ENCODE measurements at places on chromosomes 2 and 18. TPM values are rescaled to one million over a fixed set of nuclear protein-coding genes. Genes with fewer than 3 reads are reported as not detected.

GPC1 gene
- total RNA-seq, result 1.2 TPM

MRO gene
- not detected for total RNA-seq

EMILIN1 gene
- total RNA-seq, result 14.2 TPM

ZNF892 gene
- 4.4 TPM for total RNA-seq

TWIST2 gene
- total RNA-seq, result not detected

CRYGD gene
- total RNA-seq, result not detected

CTAGE1 gene
- not detected for total RNA-seq

UBE2E3 gene
- 39.1 TPM for total RNA-seq

CD207 gene
- total RNA-seq, result 1.1 TPM

CCDC121 gene
- total RNA-seq, result 0.36 TPM

CHN1 gene
- 4.1 TPM for total RNA-seq

GLI2 gene
- not detected for total RNA-seq

TFCP2L1 gene
- total RNA-seq, result 0.19 TPM

UGT1A10 gene
- not detected for total RNA-seq

POTEI gene
- not detected for total RNA-seq

ARHGEF33 gene
- total RNA-seq, result 0.28 TPM

DNER gene
- total RNA-seq, result 0.14 TPM

SCYGR4 gene
- not detected for total RNA-seq

MSH2 gene
- total RNA-seq, result 43.5 TPM

PRKD3 gene
- 41.4 TPM for total RNA-seq

ANKRD30B gene
- not detected for total RNA-seq

SERPINB3 gene
- not detected for total RNA-seq

WDPCP gene
- 15.7 TPM for total RNA-seq

SLC16A14 gene
- not detected for total RNA-seq

BCL2 gene
- total RNA-seq, result 61.7 TPM

MSTN gene
- not detected for total RNA-seq

CHRNG gene
- not detected for total RNA-seq

IL36B gene
- total RNA-seq, result not detected

MC5R gene
- not detected for total RNA-seq

POLE4 gene
- 32.8 TPM for total RNA-seq

PRKAG3 gene
- not detected for total RNA-seq

HAAO gene
- total RNA-seq, result not detected

MARCO gene
- total RNA-seq, result not detected

TRIM54 gene
- 0.33 TPM for total RNA-seq

KLHL29 gene
- 0.11 TPM for total RNA-seq

GPAT2 gene
- 10.9 TPM for total RNA-seq

SLC9A2 gene
- not detected for total RNA-seq

CNDP1 gene
- total RNA-seq, result 0.57 TPM

GALNT1 gene
- total RNA-seq, result 72.7 TPM

MAL gene
- total RNA-seq, result 2.2 TPM

ARID5A gene
- total RNA-seq, result 81.4 TPM

CPS1 gene
- 1.8 TPM for total RNA-seq

MROH2A gene
- total RNA-seq, result not detected

ADGRF3 gene
- 7.4 TPM for total RNA-seq

FSHR gene
- total RNA-seq, result not detected

MRPS5 gene
- 76.0 TPM for total RNA-seq

CYP27C1 gene
- not detected for total RNA-seq

TMEFF2 gene
- not detected for total RNA-seq

DOK6 gene
- total RNA-seq, result not detected

LYG1 gene
- total RNA-seq, result 1.8 TPM

GBX2 gene
- total RNA-seq, result not detected

WDR54 gene
- total RNA-seq, result 44.9 TPM

HNMT gene
- total RNA-seq, result not detected

UGT1A3 gene
- not detected for total RNA-seq

NTSR2 gene
- not detected for total RNA-seq

Measured in natural killer cell treated with Interleukin-12 subunit alpha and Interleukin-12 subunit beta and Interleukin-15 and Interleukin-18, amount 100 ng/mL, for 72 hours (primary cell).